NCI-H2107 (cell line): ENCODE measurements at places on chromosomes 3 and 15.

GRCh38 chr3:18086760-18087159, 338.4 kb downstream of the SATB1 start:
- DNase-seq, result no peak

- no peak for DNase-seq
These were observed 123.4 kb downstream of the SEC22A start for GRCh38 chr3:123324880-123325765.

DNA sequence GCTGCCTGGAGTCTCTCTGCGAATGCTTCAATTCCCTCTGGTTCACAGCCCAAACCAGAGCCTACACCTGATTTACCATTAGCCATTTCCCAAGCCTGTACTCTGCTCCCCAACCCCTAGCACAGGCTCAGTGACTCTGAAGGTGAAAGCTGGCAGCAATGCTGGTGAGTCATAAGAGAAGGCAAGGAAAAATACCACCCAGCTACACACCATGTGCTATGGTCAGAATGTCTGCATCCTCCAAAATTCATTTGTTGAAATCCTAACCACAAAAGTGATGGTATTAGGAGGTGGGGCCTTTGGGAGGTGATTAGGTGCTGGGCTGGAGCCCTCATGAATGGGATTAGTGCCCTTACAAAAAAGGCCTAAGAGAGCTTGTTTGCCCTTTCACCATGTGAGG, 117.1 kb upstream of the TJP1 start:
- DNase-seq, result no peak

GRCh38 chr3:127660621-127661251, 12.0 kb upstream of the ABTB1 start:
- DNase-seq, result no peak

DNA sequence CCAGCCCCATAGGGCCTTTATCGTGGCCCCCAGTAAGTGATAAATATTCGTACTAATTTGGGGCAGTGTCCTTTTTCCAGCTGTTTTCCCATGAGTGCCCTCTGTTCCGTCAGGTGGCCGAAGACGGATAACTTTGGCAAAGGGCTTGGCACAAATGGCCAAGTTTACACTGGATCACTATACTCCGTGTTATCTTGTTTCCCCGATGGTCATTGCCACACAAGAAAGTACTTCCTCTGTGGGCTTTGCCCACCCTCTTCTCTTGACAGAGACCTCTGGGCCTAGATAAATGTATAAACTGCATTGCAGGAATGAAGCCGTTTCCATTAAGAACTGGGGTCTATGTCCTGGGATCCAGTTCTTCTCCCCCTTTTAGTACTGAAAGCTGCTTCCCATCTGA, 39.1 kb downstream of the SMAD3 start:
- DNase-seq, result no peak

- no peak for DNase-seq
These were observed 121.9 kb upstream of the STAC start for GRCh38 chr3:36258421-36258820.

DNA sequence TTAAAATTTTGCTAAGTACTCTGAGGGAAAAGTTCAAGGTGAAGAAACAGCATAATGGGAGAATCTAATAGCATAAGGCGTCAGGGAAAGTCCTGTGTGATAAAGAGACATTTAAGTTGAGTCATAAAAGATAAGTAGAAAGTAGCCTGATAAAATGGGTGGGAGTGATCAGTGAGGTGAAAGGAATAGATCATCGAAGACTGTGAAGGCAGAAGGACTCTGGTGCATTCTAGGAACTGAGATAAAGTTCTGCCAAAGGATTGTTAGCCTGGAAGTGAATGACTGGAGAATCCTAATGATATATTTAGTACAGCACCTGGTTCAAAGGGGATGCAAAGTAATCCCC, 149.9 kb downstream of the CFAP20DC start:
- DNase-seq, result no peak

- no peak for DNase-seq
These were observed 55.7 kb downstream of the PCCB start for GRCh38 chr3:136305879-136306278.

DNA sequence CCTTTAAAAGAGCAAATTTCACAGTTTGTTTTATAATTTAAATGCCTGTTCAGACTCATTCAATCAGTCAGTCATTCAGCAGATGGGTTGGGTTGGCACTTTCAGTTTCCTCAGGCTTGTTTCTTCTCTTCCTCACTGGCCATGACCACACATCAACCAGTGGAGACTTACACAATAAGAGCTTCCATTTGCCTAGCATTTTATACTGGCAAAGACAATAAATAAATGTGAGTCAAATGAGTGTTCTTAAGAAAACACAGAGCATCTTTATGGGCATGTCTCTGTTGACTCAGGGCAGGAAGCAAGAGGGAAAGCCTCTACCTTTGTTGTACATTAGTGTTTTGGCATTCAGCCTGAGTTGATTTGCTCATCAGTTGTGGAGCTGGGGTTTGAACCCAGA, 122.6 kb downstream of the EPHB1 start:
- DNase-seq, result no peak

GRCh38 chr3:147299656-147300055, 106.7 kb downstream of the ZIC4 start:
- no peak for DNase-seq

DNA sequence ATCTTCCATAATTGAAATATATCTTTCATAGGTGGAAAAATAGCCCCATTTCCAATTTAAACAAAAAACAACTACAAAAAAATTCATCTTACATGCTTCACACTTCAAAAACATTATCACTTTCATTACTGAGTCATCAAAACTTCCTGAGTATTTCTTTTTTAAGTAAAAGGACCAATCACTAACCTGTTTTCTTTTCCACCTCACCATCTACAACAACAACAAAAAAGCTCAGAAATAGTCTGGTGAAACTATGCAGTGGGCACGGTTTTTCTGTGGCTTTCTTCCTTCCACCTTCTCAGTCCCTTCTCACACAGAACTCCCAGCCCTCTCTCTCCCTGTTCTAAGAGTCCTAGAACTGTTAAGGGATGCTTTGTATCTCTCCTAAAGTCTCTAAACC, 20.3 kb upstream of the TNIK start:
- no peak for DNase-seq

DNA sequence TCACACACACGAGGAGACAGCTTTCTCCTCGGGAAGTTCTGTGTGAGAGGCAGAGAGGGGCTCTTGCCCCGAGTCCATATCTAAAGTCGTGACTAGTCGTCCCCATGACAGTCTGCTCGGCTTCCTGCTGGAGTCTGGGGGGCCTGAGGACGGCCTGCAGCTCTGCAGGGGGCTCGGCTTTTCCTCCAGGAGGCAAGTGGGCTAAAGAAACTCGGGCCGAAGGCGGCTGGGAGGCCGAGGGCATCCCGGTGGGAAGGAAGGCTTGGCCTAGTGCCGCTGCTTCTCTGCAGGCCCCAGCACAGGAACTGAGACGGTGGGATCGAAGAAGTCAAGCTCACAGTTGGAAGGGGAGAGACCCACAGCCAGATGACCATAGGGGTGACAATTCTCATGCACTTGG, 25.4 kb upstream of the PIGZ start:
- DNase-seq, result no peak

GRCh38 chr15:64843991-64844390, 2.3 kb downstream of the PLEKHO2 start:
- DNase-seq, result no peak

GRCh38 chr3:188947401-188948280, 224.1 kb upstream of the TPRG1 start:
- peak; percentile 99 for DNase-seq

DNA sequence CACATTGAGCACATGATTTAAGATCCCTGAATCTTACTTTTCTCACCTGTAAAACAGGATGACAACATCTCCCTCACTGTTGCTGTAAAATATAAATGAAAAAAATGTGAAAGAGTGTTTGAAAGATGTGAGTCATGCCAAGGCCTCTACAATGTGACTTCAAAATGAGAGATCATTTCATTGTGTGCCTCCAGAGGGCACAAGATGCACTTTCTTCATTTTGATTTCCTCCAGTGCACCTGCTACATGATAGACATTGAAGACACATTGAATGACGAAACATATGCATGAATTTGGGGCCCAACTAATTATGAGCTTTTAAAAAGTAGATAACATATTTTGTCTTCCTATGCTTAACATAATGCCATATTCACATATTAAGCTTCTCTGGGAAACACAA, 170.3 kb downstream of the MOBP start:
- DNase-seq, result no peak

DNA sequence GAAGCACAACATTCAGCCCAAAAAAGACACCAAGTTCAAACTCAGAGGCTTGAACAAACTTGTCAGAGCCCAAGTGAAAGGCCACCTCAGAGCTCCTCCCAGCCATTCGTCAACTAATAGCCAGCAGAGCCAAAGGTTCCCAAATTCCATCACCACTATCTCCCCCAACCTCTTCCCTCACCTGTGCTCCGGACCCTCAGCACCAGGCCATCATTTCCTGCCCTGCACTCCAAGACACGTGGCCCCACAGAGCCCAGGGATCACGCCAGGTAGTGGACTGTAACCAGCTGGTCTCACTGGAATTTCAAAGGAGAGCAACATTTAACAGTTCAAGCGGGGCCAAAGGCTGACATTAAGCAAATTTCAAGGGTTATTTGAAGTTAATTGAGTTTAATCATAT, 245.2 kb upstream of the IGF1R start:
- DNase-seq, result no peak

DNA sequence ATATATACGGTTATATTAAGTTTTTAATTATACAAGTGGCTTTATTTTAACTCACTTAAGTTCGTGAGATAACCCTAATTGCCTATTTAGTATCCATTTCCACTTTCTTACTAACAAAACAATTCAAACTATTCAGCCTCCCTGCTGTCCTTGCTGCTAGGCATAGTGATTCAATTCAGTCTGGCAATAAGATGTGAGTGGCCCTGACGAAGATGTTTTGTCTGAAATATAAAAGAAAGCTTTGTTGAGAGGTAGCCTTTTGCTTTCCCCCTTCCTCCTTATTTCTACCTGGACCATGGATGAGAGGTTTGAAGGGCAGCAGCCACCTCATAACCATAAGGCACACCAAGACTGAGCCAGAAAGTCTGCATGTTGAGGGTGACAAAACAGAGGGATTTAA, 89.3 kb upstream of the TRIM42 start:
- no peak for DNase-seq

DNA sequence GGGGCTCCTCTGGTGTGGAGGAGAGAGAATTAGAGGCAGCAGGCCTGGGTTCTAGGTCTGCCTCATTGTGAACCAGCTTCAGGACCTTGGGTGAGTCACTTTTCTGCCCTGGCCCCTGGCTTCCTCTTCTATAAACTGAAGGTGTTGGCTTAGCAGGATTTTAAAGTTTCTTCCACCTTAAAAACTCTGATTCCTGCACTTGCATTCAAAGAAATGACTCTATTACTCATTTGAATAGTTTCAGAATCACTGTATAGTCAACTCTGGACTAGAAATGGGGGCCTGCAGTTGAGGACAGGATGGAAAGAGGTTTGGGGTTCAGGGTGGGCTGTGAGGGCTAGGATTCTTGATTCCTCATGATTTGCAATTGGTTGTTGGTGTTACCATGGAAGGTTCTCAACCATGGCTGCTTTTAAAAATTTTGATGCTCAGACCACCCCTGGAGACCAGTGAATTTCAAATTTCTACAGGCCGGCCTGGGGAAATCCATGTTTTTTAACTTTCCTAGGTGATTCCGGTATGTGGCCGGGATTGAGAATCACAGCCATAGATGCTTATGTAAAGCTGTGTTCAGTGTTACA, 19.9 kb downstream of the SMAD3 start:
- no peak for DNase-seq

GRCh38 chr15:29090617-29091466, 178.8 kb downstream of the NSMCE3 start:
- DNase-seq, result no peak

DNA sequence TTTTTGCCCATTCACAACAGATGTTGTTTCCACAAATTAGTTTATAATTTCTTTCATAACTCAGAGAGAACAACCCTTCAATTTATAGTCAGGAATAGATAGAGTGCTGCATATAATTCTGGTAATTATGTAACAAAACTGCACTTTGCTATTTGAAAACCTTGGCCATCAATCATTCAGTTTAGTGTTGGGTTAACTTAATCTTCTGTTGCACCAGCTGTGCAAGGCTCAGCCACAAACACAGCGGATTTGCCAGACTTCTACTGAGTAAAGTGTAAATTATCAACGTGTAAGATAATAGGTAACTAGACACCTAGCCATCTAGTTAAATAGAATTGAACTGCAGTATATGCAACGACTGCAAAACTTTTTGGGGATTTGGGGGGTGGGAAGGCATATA, 1064.3 kb upstream of the EPHA6 start:
- no peak for DNase-seq

GRCh38 chr3:123571264-123571972, 13.4 kb downstream of the HACD2 start:
- no peak for DNase-seq

GRCh38 chr3:193620057-193620456, 27.0 kb downstream of the OPA1 start:
- no peak for DNase-seq

GRCh38 chr3:89586256-89586655, 478.8 kb downstream of the EPHA3 start:
- DNase-seq, result no peak

DNA sequence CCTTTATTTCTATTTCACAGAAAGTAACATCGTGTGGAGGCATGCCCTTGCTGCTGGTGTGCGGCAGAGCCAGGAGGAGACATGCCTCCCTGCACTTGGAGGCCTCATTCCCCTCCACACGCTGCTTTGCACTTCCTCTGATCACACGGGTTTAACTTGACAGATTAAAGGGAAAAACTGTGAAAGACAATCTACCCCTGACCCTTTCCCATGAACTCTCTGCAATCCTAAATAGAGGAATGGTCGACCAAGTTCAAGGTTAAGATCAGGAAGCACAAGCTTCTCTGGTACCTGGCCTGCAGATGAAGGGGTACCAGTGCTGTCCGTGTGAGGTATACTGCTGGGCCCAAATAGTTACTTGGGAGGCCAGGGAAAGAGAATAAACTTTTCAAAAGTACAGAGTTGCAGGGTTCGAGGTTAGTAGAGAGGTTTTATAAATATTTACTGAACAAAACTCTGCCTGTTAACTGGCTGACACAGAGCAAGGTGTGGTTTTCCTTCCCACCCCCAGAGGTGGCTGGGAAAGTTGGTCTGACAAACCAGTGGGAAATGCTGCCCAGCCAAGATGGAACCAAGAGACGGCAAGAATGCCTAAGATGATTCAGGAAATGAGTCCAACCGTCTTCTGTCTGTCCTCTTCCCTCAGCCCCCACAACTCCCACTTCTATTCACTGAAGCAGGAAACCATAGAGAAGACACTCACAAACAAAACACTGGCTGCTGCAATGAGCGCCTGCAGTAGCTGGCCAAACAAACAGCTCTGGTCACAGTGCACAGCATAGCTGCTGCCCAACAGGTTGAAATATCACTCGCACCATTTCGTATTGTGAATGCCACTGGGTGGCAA, 79.6 kb downstream of the IGF2BP2 start:
- no peak for DNase-seq

- no peak for DNase-seq
These were observed 7.5 kb upstream of the MEGF11 start for GRCh38 chr15:66261056-66261455.

GRCh38 chr15:25582886-25583285, 144.1 kb upstream of the UBE3A start:
- no peak for DNase-seq
